ENCODE measurements at places on chromosomes 6 and 20. TPM values are rescaled to one million over a fixed set of nuclear protein-coding genes. Genes with fewer than 3 reads are reported as not detected.

Gene SLC17A2
- not detected for total RNA-seq

Gene B3GAT2
- total RNA-seq: not detected

Gene SEMG1
- not detected for total RNA-seq

Gene AIF1
- total RNA-seq: 9.3 TPM

Gene MYLK2
- total RNA-seq: 0.98 TPM

Gene ZC2HC1B
- not detected for total RNA-seq

Gene GTSF1L
- total RNA-seq: not detected

Gene FLRT3
- not detected for total RNA-seq

Gene RHAG
- not detected for total RNA-seq

Gene SLC52A3
- total RNA-seq: not detected

Gene CCDC170
- not detected for total RNA-seq

Gene MOG
- not detected for total RNA-seq

Gene TMEM170B
- total RNA-seq: 1.6 TPM

Gene ZSCAN16
- total RNA-seq: 5.8 TPM

Gene CLPSL2
- not detected for total RNA-seq

Gene ZBP1
- total RNA-seq: 4.8 TPM

Gene SALL4
- total RNA-seq: not detected

Gene CENPB
- total RNA-seq: 118 TPM

Gene C6orf132
- 0.17 TPM for total RNA-seq

Gene PLCB4
- not detected for total RNA-seq

Gene PACSIN1
- 0.19 TPM for total RNA-seq

Gene MYT1
- total RNA-seq: not detected

Gene BCAS1
- 0.10 TPM for total RNA-seq

All from natural killer cell treated with Interleukin-12 subunit alpha and Interleukin-12 subunit beta and Interleukin-15 and Interleukin-18, amount 100 ng/mL, for 72 hours (primary cell).